Retinal pigment epithelial cell (primary cell): ENCODE measurements at places on chromosomes 16 and 17.

DNA sequence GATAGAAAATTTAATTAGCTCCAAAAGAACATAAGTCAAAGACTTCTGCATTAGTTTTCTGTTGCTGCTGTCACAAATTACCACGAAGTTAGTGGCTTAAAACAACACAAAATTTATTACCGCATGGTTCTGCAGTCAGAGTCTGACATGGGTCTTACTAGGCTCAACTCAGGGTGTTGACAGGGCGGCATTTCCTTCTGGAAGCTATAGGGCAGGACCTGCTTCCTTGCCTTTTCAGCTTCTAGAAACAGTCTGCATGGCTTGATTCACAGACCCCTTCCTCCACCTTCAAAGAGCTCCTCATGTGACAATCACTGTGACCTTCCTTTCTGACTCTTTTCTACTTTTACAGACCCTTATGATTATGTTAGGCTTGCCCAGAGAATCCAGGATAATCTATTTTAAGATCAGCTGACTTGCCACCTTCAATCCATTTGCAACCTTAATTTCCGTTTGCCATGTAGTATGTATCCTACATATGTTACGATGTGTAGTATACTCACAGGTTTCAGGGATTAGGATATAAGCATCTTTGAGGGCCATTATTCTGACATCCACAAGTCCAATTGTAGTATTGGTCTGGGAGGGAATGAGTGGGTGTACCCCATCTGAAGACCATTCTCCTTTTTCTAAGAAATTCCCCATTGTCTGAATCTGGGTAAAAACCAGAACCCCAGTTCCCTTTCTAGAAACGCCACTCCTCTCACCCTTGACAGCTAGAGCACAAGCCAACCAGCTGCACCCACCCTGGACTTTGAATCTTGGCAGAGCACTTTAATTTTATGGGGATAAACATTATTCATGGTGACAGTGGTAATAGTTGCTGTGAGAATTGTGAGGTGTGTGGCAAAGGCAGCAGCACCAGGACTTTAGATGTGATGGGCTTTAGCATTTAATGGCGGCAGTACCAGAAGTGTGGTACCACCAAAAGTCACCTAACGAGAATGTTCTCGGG, 265.5 kb downstream of the KCNJ2 start:
- DNase-seq, result no peak

GRCh38 chr17:6254036-6254435, 180.9 kb downstream of the AIPL1 start:
- peak; percentile 90 for DNase-seq

GRCh38 chr17:81431545-81432482, 36.6 kb downstream of the BAHCC1 start:
- DNase-seq, result no peak

DNA sequence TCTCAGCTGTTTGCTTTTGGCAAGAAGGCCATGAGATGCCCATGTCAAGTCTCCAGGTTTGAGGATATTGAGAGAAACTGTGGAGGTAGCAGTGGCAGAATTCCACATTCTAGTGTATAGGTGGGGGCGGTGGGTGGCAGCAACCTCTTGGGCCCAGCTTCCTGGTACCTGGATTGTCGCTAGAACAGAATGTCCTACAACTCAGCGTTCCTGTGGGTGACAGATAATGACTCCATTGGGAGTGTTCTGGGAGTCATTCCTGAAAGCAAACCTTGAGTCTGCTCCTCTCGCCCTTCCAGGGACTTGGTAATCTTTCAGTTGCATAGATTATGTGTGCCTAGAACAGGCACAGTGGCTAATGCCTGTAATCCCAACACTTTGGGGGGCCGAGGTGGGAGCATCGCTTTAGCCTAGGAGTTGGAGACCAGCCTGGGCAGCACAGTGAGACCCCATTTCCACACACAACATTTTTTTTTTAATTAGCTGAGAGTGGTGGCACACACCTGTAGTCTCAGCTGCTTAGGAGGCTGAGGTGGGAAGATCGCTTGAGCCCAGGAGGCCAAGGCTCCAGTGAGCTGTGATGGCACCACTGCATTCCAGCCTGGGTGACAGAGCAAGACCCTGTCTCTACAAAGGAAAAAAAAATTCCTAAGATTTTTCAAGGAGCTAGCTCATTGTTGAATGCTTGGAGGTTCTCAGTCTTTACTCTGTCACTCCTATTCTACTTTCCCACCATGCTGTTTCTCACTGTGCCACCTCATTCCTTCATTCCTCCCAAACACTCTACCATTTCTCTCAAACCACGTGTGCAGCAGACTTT, 37.9 kb upstream of the METTL16 start:
- DNase-seq, result no peak

GRCh38 chr16:22216191-22216831, 10.2 kb downstream of the EEF2K start:
- DNase-seq, result no peak
